GM13977 (cell line): ENCODE measurements at places on chromosomes 1 and 21.
A peak's percentile ranks its signal among the peaks of the same experiment; 100 is the strongest.

- no peak for DNase-seq
Observed at GRCh38 chr1:229065613-229066012, 205.3 kb upstream of the RAB4A start.

GRCh38 chr1:178345807-178346206 lies 151.0 kb downstream of the CLEC20A start:
- DNase-seq: no peak

- no peak for DNase-seq
Observed at GRCh38 chr1:27504588-27505419, 14.8 kb upstream of the WASF2 start.

GRCh38 chr1:17348593-17349234 lies 23.3 kb upstream of the PADI6 start:
- DNase-seq: peak; percentile 58

- no peak for DNase-seq
Observed at GRCh38 chr1:100799954-100800612, 80.5 kb downstream of the VCAM1 start.

DNA sequence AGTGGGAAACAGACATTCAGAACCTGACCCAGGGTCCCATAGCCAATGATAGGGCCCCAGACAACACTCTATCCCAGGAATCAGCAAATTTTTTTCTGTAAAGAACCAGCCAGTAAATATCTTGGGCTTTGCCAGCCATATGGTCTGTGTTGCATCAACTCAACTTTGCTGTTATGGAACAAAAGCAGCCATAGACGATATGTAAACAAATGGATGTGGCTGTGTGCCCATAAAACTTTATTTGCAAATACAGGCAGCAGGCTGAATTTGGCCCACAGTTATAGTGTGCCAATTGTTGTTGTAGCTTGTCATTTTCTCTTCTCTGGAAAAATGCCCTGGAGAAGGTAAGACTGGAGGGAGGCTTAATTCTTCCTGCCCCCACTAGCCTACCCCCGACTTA lies 431.1 kb upstream of the VAMP3 start:
- no peak for DNase-seq

DNA sequence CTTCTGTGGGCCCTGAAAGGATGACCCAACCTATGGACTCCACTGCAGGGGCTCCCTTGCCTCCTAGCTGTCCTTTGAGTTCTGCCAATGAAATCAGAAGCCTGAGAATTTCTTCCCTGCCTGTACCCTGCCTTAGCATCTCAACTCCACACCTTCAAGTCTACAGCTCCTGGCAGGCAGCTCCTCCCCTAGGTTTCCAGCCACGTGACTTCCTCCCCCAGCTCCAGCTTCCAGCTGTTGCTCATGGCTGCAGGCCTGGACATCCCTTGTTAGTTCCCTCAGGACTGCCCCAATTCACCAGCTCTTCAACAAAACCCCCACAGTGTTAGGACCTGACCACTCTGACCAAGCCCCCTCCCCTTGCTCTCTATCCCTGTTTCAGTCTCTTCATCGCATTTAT lies 2.4 kb downstream of the RCAN1 start:
- DNase-seq: no peak

GRCh38 chr1:27994060-27994459 lies 34.3 kb downstream of the XKR8 start:
- no peak for DNase-seq

DNA sequence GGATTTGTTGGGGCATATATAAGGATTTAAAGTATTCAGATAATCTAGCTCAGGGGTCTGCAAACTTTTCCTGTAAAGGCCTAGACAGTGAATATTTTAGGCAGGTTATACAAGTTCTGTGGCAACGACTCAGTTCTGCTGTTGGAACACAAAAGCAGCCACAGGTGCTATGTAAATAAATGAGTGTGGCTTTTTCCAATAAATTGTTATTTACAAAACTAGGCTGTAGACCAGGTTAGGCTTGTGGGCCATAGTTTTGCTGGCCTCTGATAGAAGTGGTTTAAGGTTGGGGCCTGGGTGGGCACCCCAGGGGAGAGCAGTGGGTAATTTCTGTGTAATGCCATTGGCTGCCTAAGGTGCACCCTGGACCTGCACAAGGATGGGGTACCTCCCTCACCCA lies 16.9 kb upstream of the IGFN1 start:
- no peak for DNase-seq

DNA sequence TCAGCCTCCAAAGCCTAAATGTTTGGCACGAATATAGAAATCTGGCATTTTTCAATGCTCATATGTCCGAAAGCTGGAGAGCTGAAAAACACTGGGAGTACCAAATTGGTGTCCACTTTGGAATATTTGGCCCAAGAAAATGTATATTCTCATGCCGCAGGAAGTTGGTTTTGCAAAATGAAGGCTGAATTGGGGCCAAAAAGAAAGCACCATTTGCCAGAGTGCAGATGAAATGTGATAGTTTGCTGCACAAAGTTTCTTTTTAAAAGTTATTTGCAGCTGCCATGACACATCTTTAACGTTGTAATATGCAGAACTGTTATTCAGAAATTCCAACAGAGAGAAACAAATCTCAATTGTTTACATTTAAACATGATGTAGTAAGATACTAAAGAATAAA lies 124.2 kb upstream of the LYPLAL1 start:
- DNase-seq: no peak

- no peak for DNase-seq
Observed at GRCh38 chr1:115545791-115546733, 95.7 kb upstream of the VANGL1 start.

DNA sequence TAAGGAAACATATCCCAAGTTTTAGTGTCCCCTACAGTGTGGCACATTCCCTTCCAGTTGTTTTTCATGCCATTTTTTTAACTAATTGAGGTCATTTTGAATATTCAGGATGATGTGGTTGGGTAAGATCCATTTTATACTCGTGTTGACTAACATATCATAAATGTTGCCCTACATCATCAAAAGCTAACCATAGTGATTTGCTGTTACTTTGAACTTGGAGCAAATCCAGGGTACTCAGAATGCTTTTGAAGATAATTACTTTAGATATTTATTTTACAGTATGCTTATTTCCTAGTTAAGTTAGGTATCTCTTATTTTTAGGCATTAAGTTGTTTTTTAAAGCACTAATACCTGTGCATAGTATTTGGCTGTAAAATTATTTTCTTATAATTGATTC lies 57.8 kb downstream of the DYRK1A start:
- no peak for DNase-seq
